SK-N-MC (cell line): ENCODE measurements at places on chromosomes 13 and 19.
A peak's percentile ranks its signal among the peaks of the same experiment; 100 is the strongest.

GRCh38 chr19:57578487-57579205, at the start of gene ZNF416:
Gene ZNF416 (minus strand): TSS chr19:57578911. CDS start chr19:57578704, 207 bp downstream.
- peak; percentile 93 for DNase-seq

DNA sequence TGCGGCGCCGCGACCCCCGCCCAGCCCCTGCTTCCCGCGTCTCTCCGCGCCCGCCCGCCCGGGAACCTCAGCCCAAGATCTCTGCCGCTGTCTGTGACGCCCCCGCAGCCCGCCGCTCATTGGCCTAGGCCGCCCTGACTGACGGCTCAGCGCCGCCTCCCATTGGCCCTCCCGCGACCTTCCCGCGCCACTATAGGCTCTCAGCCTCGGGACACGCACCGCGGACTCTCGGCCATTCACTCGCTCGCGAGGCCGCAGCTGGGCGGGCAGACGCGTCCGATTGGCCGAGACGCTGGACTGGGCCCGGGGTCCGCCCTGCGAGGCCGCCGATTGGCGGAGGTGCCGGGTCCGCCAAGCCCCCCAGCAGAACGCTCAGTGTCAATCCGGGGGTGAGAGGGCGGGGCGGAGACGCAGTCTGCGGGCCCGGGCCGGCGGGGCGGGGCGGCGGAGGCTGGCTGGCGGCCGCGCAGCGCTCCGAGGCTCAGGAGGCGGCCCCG, at the start of gene PRKACA:
Gene PRKACA (minus strand): TSS at position 95 of the 497 bp plus-strand sequence. CDS start 215 bp downstream, outside the sequence.
- DNase-seq: peak; percentile 78

DNA sequence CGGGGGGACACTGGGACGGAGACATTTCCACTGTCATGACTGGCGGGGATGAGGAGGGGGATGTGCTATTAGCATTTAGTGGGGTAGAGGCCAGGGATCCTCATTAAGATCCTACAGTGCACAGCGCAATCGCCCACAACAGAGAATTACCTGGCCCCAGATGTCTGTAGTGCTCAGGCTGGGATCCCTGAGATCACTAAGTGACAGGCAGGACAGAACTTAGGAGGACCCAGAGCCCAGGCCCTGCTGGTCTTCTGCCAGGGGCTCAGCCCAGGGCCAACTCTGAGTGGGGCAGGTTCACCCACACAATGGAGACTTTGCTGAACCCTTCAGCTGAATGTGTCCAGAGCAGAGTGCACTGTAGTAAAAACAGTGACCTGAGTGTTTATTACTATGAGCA, 4.6 kb downstream of the RANBP3 start:
- DNase-seq: no peak

GRCh38 chr13:106102786-106103185, 432.7 kb downstream of the EFNB2 start:
- no peak for DNase-seq

DNA sequence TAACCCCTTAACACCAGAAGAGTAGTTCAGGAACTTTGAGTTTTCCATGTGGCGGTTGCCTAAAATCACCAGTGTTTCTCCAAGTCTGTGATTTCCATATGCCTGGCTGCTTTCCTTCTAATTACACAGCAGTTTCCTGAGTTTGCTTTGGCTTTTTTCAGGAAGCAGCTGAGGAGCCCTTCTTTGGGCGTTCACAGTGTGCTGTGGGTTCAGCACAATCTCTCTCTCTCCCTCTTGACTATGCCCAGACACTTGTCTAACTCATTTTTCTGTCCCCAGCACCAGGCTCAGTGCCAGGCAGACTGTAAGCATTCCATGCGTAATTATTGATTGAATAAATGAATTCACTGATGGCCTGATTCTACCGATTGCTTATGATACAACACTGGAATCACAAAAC, 19.7 kb downstream of the SCEL start:
- no peak for DNase-seq
